GM23248 (cell line): ENCODE measurements at places on chromosomes 11 and 22.

- peak; percentile 76 for DNase-seq
Measured at GRCh38 chr11:62108017-62108750, 15.6 kb upstream of the INCENP start.

GRCh38 chr11:120235024-120235628 lies 4.8 kb upstream of the POU2F3 start:
- peak; percentile 56 for DNase-seq

DNA sequence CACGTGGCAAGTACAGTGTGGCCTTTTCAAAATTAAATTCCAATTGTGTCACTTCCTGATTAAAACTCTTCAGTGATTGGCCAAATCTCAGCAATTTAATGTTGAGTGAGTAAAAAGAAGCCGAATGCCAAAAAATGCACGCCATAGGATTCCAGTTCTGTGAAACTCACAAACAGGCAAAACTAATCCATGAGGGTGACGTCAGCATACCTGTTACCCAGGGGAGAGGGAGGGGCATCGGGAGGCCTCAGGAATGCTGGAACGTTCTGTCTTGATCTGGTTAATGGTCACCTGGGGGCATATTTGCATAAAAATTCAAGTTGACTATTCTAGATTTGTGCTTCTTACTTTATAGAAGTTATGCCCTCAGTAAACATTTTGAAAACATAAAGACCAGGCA lies 39.9 kb upstream of the RAB1B start:
- DNase-seq: no peak

DNA sequence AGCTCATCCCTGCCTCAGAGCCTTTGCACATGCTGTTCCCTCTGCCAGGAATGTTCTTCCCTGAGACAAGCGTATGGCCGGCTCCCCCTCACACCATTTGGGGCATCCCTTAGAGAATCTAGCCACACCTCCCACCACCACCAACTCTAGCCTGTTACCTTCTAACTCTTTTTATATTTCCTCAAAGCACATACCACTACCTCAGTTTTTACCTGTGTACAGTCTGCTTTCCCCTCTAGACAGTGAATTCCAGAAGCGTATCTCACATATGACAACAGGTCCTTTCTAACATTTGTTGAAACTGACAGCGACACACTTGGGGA lies 75.1 kb upstream of the ARFGAP3 start:
- DNase-seq: no peak

DNA sequence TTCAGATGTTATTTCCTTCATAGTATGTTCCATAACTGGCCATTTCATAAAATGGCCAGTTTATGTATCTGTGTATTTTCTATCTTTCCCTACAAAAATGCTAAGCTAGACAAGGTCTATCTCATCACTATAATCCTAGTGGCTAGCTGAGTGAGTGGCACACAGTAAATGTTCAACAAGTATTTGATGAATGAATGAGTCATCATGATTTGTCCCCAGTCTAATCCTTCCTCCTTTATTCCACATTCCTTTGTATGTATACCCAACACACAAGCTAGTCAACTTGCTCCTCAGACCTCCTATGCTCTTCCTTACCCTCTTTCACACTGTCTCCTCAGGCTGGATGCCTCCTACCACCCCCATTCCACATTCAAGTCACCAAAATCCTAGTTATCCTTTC lies 12.5 kb downstream of the APLNR start:
- peak; percentile 58 for DNase-seq

GRCh38 chr22:18035751-18036150 lies 11.4 kb upstream of the MICAL3 start:
- no peak for DNase-seq

GRCh38 chr11:13923716-13924650 lies 38.5 kb upstream of the SPON1 start:
- no peak for DNase-seq

DNA sequence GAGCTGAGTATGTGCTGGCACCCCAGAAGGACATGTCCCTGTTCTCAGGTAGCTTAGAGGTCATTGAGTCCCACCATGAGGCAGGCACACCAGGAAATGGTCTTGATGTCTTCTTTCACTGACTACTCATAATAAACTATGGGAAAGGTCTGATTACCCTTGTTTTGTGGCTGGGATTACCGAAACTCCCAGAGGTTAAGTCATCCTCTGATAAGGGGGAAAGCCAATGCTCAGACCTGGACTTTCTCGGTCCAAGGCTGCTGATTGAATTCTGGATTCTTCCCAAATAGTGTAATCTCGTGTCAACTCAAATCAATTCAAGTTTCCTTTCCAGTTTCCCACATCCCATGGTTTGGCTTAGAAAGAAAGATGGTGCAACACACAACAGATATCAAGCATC lies 3.7 kb upstream of the CD44 start:
- DNase-seq: peak; percentile 15

GRCh38 chr11:72422414-72422813 lies 11.9 kb downstream of the CLPB start:
- DNase-seq: no peak
